ENCODE measurements at places on chromosomes 5 and 9.
A peak's percentile ranks its signal among the peaks of the same experiment; 100 is the strongest.

DNA sequence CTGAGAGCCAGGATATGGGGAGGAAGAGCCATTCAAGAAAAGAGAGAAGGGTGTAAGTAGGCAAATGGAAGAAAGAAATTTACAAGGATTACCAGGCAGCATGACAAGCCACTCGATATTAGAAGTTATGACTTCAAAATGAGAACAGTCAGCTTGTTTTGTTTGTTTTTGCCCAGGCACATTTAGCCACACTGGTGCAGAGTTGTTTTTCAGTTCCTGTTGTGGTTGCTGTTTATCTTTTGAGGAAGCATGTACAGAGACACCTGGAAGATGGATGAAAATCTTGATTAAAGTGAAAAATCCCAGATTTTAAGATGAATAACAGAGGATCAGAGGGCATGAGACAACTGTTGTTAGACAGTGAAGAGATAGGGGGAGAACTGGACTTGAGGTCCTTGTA, 199.1 kb downstream of the MTRR start:
- H3K27ac ChIP-seq, result no peak overlapping the region
- H3K4me1 ChIP-seq, result no peaks in the 10 kb centered on the region
- DNase-seq, result no peak

GRCh38 chr9:36263683-36264082, 5.4 kb upstream of the GNE start:
- H3K27ac ChIP-seq, result no peak overlapping the region
- no peak for DNase-seq
- H3K4me3 ChIP-seq, result no peak overlapping the region
- no peaks in the 10 kb centered on the region for H3K36me3 ChIP-seq

GRCh38 chr5:106833517-106833916, 837.2 kb downstream of the EFNA5 start:
- no peak overlapping the region for H3K4me3 ChIP-seq
- no peak overlapping the region for H3K27ac ChIP-seq
- H3K36me3 ChIP-seq, result no peaks in the 10 kb centered on the region

GRCh38 chr5:172164769-172165212, 23.2 kb downstream of the STK10 start:
- peaks cover 86% of the 10 kb centered on the region for H3K4me1 ChIP-seq
- peaks cover 1% of the 10 kb centered on the region for H3K36me3 ChIP-seq
- H3K27me3 ChIP-seq, result no peaks in the 10 kb centered on the region
- H3K27ac ChIP-seq, result peak overlapping the region; percentile 62

GRCh38 chr5:329121-329735, 7.7 kb downstream of the AHRR start:
- no peak overlapping the region for H3K27ac ChIP-seq
- peaks cover 17% of the 10 kb centered on the region for H3K27me3 ChIP-seq
- H3K4me1 ChIP-seq, result no peaks in the 10 kb centered on the region
- H3K4me3 ChIP-seq, result no peak overlapping the region

Measured in naive thymus-derived CD8-positive, alpha-beta T cell (primary cell).